T-helper 2 cell (primary cell): ENCODE measurements at places on chromosomes 13 and 19.

DNA sequence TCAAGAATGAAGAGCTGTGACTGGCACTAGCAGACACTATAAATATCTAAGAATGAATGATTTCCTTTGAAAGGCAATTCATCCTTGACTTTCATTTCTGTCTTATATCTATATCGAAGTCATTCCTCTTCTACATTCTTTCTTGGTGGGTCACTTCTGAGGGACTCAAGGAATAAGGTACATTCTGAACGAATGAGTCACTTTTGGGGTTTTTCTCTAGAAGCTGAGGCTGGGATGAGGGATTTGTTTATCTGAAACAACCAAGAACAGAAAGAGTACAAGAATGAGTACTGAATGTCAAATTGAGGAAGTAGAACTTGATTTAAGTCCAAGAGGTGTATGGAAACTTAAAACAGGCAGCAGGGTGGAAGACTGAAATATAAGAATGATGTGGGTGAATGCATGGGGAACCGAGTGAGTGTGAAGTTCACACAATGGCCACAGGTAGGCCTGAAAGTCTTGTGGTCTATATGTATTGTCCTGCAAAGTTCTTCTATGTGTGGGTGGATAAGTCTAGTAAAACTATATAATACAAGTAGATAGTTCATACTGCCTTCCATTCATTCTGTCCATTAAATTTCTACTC is 343.9 kb downstream of the OXGR1 start:
- no peak for DNase-seq

GRCh38 chr19:1435378-1435989 is 2.7 kb upstream of the RPS15 start:
- DNase-seq, result no peak

- no peak for DNase-seq
These were observed 9.0 kb downstream of the NFIX start for GRCh38 chr19:13004273-13004672.

- DNase-seq, result no peak
These were observed 17.7 kb upstream of the UPF1 start for GRCh38 chr19:18814063-18814462.

DNA sequence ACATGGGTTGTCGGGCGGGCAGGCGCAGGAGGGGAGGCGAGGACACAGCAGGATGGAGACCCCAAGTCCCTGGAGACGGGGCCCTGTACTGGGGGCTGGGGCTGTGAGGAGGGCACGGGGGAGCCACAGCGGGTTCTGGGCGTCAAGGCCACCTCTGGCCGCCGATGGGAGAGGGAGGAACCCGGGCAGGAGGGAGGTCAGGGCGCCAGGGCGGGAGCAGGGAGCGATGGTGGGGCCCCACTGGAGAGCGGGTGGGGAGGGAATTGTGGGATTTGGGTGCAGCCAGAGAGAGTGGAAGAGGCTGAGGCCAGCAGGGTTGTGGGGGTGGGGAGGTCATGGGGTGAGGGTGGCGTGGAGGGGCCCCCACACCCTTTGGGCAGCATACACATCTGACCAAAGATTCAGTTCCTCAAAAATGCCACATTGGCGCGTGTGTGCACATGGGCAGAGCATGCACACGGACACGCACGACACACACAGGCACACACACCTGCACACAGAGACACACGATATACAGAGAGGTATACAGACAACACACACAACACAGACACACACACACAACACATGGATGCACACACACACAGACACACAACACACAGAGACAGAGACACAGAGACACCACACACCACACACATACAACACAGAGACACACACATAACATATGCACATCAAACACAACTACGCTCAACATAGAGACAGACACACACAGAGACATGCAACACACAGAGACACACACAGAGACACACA is 54.9 kb downstream of the AP1M1 start:
- DNase-seq, result no peak

GRCh38 chr13:26229080-26229615 is 7.0 kb upstream of the RNF6 start:
- no peak for DNase-seq

- DNase-seq, result no peak
These were observed 134.1 kb upstream of the TSHZ3 start for GRCh38 chr19:31483226-31483857.

DNA sequence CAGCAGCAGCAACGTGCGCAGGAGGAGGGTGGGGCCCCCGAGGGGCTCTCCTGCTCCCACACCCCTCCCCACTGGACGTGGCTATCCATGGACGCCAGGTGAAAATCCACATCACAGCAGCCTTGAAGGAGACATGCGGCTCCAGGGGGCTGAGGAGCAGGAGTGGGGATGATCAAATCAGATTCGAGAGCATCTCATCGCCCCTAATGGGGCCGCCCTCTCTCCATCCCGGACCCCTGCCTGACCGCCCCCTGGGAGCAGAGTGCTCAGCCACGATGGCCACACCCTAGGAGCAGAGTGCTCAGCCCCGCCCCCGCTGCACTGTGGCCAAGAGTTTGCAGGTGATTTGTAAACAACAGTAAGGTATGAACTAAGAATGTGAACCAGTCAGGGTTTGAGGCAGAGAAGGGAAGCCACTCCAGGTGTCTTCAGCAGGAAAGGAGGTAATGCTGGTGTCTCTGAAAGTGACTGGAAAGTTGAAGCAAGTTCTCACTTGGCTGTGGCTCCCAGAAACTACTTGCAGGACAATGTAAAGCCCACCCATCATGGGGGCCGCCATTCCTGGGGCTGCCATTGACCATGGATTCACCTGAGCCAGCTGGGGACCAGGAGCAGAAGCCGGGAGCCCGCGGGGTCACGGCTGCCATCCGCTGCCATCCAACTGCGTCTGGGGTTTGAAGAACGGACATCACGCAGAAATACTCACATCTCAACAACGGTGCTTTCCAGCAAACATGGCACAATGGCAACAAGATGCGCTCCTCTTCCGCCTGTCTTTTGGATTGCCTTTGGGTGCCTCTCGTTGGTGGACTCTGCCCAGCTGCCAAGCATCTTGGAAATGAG is 71.8 kb downstream of the SPACA7 start:
- no peak for DNase-seq

- no peak for DNase-seq
These were observed 9.6 kb upstream of the DGKH start for GRCh38 chr13:42038661-42039456.

GRCh38 chr13:102962430-102962829 is 103.8 kb downstream of the SLC10A2 start:
- no peak for DNase-seq

DNA sequence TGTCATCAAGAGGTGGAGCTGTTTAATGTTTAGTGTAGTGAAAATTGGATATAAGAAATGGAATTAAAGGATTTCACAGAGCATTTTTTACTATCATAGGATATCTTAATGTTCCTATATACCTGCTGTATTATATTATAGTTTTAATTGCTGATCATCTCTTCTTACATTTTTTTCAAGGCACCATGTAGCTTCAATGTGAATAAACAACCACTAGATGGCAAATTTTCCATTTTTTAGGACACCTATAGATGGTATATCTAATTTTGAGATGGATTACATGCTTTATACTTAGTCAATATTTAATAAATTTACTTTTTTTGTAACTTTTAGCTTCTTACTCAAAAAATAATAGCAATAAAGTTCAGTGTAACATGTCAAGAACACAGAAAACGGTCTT is 9.0 kb upstream of the ATXN8OS start:
- no peak for DNase-seq

DNA sequence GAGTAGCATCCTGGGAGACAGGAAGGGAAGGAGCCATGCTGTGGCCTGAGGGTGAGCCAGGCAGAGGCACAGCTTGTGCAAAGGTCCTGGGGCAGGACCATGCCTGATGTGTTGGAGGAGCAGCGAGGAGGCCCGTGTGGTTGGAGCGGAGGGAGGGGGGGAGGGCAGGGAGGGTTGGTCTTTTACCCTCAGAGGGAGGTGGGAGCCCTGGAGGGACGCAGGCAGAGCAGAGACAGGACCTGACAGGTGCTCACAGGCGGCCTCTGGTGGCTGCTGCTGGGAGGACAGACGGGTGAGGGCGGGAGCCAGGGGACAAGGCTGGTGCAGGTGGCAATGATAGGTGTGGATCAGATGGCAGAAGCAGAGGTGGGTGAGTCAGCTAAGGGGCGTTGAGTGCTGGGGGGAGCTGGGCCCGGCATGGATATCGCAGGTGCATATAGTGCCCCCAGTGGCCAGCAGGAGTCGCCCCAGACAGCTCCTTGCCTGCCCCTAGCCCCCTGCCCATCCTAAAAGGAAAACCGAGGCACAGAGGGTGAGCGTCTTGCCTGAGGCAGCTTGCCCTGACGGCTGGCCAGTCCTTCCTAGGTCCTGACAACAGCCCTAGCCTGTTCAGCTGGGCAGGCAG is 9.8 kb upstream of the GNA15 start:
- DNase-seq, result peak; percentile 62

DNA sequence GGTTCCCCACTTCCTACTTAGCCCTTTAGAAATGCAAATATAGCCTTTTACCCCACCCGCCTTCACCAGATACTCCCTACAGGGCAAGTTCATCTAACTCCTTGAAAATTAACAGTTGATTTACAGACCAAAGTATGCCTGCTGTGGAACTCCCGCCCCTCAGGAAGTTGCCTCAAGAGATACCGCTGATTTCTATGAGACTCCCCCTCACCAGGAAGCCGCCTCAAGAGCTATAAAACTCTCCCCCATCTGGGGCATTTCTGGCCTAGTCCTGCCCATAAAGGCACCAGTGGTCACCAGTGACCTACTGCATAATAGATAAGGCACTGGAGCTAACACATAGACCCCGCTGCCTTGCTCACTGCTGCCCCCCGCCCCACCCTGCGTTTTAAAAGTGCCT is 201.7 kb upstream of the UBL3 start:
- no peak for DNase-seq

GRCh38 chr13:30034458-30034795 is 184.0 kb upstream of the UBL3 start:
- DNase-seq, result no peak

GRCh38 chr19:33064792-33065550 is at the start of gene RHPN2:
TSS of gene RHPN2 (minus strand) at chr19:33064888. CDS start at chr19:33064852, 36 bp downstream.
- DNase-seq, result peak; percentile 34

- no peak for DNase-seq
These were observed 90.1 kb upstream of the C1QTNF9B start for GRCh38 chr13:23987331-23987894.

GRCh38 chr13:46495651-46496050 is 57.3 kb upstream of the LRCH1 start:
- no peak for DNase-seq

GRCh38 chr13:32176696-32177095 is 138.5 kb downstream of the ZAR1L start:
- DNase-seq, result no peak

- DNase-seq, result no peak
These were observed 10.4 kb downstream of the ZNF93 start for GRCh38 chr19:19911150-19911549.

- no peak for DNase-seq
These were observed 438.8 kb downstream of the EFNB2 start for GRCh38 chr13:106096661-106097092.

DNA sequence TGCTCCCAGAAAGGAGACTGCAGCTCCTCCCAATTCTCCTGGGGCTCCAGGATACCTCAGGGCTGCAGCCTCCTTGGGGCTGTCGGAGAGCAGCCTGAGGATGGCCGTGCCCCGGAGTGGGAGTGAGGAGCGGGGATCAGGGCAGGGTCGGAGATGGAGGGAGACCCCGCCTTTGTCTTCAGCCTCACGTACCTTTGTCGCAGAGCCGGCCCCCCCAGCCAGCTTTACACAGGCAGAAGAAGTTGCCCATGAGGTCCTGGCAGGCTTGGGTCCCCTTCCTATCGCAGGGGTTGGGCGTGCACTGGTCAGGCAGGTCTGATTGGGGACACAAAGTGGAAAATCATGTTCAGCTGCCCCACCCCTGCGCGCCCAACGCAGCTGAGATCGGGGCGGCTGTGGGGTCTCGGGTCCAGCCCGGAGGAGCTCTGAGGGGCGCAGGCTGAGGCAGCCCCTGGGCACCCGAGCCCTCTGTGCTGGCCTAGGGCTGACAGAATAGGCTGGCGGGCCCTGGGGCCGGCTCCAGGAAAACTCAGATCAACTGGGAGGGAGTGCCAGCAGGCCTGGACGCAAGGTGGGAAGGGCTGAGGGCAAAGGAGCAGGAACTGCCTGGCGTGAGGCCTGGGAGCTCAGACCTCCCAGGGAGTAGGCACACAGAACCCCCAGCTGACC is 24.2 kb downstream of the GAS6 start:
- DNase-seq, result no peak

DNA sequence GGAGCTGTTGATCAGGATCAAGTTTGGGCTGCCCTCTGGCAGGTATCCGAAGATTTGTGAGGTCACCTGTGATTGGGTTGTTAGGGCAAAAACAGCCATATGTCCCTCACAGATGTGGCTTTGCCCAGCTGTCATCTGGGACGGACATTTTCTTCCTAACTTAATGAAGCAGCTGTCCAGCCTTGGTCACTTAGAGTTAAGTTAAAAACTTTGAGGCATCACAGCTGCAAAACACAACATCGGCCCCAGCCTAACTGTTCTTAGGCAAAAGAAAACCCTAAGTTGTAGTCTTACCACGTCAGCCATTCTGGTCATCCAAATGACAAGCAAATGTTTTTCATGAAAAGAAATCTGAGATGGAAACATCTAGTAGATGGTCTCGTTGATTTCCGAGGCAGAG is 318.4 kb downstream of the DCLK1 start:
- DNase-seq, result no peak

DNA sequence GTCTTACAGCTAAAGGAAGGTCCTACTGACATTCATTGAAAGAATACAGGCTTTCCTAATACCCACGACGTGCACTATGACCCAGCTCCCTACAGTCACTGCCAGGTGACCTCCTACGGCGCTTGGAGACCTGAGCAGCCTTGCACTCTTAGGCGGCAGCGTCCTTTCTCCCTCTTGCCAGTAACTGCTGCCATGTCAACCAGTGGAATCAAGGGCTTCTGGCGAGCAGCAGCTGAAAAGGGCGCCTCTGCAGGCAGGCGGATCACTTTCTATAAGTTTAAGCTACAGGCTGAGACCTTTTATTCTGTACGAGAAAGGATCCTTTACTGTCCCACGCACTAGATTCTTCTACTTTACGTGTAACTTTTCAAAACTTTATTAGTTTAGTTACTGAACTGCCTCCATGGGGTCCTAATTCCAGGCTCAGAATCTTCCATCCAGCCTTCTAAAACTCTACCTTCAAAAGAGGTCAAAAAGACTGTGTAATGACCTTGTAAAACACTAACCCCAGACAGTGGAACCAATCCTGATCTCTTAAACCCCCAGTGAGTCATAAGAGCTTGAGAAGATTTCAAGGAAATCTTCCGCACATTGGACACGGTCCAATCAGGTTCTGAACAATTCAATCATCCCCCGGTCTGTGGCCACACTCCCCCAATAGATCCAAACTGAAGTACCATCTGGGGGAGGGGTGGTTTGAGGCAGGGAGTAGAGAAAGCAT is 1.9 kb downstream of the KCTD12 start:
- no peak for DNase-seq

GRCh38 chr19:5083547-5083965 is 114.6 kb downstream of the KDM4B start:
- no peak for DNase-seq

- DNase-seq, result peak; percentile 86
These were observed at the start of gene JAK3 for GRCh38 chr19:17847538-17848366. TSS of gene JAK3 (minus strand) at chr19:17847982. CDS start at chr19:17844417, 3,565 bp downstream.
